NCI-H2029 treated with DMSO at 0.1 percent for 48 hours (cell line): ENCODE measurements at places on chromosomes 16 and 17.
A peak's percentile ranks its signal among the peaks of the same experiment; 100 is the strongest.

DNA sequence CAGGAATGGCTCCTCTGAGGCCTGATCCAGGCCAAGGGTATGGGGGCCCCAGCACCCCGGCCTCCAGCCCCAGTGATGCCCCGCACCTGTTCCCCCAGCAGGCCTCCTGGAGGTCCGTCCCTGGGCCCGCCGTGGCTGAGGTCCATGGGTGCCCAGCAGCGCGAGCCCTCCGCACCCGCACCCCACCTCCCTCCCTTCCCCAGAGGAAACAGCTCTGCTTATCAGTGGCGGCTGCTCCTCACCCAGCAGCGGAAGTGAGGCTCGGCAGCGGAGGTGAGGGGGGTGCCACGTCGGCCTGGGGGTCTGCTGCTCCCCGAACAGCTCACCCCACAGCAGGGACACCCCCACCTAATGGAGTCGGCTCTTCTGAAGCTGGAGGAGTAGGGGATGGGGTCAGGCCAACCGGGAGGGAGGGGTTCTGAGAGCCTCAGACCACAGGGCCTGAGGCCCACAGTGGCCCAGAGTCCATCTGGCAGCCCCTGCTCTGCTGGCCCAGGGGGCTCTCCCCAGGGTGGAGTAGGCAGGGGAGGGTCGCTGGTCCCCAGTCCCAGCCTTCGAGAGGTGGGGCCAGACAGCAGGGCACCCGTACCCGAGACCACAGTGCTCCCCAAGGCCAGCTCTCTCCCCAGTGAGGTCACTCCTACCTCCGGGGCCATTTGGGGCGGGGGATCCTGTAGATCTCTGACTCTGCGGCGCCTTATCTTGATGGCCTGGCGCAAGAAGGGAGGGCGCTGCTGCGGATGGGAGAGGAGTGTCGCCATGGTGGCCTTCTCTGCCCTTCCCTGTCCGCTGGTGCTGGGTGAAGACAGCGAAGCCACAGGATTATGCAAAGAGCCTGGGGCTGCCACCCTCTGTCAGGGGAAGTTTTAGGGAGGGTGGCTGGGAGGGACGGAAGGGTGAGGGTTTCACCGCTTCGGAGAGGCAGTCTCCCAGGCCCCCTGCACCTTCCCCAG lies at the start of gene UNC13D:
TSS of gene UNC13D (minus strand) at position 828 of the 953 bp plus-strand sequence. CDS start at position 761, 67 bp downstream.
- no peak for DNase-seq

DNA sequence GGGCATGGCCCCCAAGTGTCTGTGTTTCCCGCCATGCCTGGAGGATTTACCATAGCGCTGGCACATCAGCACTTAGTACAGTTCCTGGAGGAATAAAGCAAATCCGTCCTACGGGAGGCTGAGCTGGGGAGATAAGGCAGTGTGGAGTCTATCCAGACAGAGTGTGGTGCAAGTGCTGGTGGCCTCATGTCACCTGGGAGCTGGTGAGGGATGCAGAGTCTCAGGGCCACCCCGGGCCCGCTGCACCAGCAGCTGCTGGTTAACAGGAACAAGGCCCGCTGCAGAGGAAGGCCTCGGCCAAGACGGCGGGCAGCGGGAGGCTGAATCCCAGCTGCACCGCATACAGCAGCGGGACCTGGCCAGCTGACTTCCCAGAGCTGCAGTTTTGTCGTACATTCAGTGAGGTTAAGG lies 57.3 kb upstream of the CDC42EP4 start:
- no peak for DNase-seq

- no peak for DNase-seq
Measured at GRCh38 chr16:4859190-4859899, 12.1 kb downstream of the UBN1 start.

GRCh38 chr17:81444610-81445339 lies 49.5 kb downstream of the BAHCC1 start:
- DNase-seq = no peak

DNA sequence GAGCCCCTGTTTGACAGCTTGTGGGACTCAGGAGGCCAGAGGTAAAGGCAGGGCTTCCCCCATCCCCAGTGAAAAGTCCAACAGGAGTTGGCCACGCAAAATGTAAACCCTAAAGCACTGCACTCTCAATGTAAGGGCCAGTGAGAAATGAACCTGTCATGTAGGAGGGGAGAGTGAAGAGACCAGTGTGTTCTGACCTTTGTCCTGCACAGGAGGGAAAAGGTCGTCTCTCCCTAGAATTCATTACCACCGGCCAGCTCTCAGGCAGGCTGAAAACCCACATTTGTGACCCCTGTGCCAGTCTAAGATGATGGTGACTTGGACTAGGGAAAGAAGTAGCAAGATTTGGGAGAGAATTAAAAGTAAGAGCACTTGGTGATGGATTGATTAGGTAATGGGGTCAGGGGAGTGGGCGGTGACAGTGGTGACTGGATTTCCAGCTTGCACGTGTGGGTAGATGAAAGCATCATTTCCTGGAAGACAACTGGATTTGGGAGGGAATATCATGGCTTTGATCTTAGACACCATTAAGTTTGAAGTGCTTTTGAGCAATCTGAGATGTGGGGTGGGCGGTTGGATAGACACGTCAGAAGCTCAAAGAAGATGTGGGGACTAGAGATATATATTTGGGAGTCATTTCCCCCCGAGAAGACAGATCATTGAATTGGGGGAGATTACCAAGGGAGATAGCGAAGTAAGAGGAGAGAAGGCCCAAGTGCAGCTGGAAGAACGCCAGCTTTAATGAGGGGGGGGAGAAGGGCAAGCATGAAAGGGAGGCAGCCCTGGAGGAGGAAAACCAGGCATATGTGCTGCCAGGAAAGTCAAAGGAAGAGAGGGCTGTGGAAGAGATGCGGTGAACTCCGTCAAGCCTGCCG lies 119.5 kb downstream of the NTN1 start:
- DNase-seq = no peak

- DNase-seq = no peak
Measured at GRCh38 chr16:75750528-75750927, 24.2 kb upstream of the CPHXL start.

GRCh38 chr17:50151937-50152547 lies 1.6 kb upstream of the PPP1R9B start:
- peak; percentile 66 for DNase-seq

DNA sequence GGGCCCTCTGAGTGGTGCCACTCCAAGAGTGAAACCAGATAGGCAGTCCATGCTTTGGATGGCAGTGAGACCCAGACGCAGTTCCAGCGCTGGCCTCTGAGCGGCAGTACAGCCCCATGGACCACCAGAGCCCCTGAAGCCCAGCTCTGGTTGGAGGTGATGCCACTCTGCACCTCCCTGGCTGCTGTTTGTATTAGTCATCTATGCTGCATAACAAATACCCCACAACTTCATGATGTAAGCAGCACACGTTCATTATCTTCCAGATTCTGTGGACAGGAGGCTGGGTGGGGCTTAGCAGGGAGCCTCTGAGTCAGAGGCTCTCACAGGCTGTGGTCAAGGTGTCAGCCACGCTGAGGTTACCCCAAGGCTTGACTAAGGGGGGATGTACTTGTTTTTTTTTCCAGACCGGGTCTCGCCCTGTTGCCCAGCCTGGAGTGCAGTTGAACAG lies 5.1 kb upstream of the NME4 start:
- no peak for DNase-seq

DNA sequence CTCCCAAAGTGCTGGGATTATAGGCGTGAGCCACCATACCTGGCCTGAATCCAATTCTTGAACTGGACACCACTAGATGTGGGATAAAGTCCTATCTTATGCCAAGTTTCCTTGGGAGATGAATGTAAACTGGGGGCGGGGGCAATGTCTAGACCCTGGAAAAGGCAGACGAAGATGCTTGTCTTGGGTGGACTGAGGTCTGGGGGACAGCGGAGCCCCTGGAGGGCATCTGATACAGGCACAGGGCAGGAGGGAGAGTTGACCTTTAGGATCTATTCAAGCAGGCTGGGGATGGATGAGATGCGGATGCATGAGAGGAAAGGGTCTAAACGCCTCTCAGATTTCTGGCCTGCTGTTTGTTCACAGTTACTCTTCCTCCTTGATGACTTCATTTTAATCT lies 11.7 kb downstream of the C1QTNF1 start:
- DNase-seq = no peak

- no peak for DNase-seq
Measured at GRCh38 chr17:70072546-70073309, 2.3 kb upstream of the KCNJ16 start.

- DNase-seq = no peak
Measured at GRCh38 chr16:56450275-56450985, 702 bp downstream of the NUDT21 start.

DNA sequence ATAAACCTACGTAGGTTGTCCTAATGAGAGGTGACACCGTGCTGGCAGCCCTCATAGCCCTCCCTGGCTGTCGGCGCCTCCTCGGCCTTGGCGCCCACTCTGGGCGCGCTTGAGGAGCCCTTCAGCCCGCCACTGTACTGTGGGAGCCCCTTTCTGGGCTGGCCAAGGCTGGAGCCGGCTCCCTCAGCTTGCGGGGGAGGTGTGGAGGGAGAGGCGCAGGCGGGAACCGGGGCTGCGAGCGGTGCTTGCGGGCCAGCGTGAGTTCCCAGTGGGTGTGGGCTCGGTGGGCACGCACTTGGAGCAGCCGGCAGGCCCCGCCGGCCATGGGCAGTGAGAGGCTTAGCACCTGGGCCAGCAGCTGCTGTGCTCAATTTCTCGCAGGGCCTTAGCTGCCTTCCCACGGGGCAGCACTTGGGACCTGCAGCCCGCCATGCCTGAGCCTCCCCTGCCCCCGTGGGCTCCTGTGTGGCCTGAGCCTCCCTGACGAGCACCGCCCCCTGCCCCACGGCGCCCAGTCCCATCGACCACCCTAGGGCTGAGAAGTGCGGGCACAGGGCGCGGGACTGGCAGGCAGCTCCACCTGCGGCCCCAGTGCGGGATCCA lies 40.1 kb upstream of the AMZ2 start:
- no peak for DNase-seq

- DNase-seq = no peak
Measured at GRCh38 chr17:18184143-18185031, 759 bp downstream of the ALKBH5 start.

DNA sequence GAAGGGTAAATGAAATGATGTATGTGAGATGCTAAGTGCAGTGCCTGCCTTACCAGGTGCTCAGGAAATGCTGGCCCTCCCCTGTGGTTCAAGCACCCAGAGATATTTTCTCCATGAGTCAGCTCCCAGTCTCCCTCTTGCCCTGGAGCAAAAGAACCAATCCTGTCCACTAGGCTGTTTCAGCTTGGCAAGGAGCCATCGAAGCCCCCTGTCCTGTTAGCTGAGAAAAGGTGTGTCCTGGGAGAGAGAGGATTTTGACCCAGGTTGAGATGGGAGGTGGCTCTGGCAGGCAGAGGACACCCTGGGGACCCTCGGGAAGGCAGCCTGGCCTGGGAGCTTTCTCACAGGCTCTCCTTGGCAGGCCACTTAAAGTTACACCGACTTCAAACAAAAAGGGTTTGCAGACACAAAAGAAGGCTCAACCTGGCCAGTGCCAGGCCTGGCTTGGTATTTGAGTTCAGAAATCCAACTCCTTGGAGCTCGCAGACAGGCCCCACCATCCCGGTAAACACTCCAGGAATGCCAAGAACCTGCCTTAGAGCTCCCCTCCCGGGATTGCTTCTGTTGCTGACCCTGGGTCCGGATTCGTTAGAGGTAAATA lies 29.6 kb downstream of the NTN1 start:
- DNase-seq = no peak

DNA sequence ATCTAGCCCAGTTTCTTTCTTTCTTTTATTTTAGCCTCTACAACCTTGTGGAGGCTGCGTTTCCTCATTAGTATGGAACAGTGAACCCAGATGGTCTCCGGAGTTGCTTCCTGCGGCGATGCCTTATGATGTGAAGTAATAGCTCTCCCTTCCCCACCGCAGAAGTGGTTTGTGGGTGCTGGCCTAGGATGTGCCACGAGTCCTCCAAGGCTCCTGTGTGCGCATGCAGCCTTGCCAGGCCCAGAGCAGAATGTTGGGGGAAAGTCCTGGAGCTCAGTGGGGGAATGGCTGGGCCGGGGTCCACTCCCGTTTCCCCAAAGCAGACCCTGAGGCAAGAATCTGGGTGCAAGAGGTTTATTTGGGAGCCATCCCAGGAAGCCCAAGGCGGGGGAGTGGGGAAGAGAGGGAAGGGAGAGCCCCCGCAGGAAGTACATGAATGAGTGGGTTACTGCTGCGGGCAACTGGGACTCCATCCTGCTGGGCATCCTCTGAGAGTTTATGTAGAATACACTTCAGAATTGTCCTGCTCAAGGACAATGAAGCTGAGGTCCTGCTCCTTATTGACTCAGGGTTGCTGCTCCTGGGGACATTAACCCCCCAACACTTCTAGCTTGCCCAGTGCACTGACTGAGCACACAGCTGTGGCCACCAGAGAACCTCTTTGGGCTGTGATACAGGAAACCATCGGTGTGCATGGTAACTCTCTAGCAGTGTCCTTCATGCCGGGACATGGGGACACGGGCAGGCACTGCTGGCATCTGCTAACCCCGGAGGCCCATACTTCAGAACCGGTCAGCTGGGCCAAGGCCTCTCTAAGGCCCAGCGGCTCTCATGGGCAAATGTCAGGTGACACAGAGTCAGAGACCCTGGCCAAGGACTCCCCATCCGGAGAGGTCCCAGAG lies 3.7 kb upstream of the HCRT start:
- DNase-seq = no peak

- no peak for DNase-seq
Measured at GRCh38 chr16:20243731-20244281, 83.5 kb downstream of the GP2 start.
